ENCODE measurements at places on chromosomes 2 and 18.

- no peak for DNase-seq
Measured at GRCh38 chr2:167953776-167954175, 293.6 kb downstream of the STK39 start.

DNA sequence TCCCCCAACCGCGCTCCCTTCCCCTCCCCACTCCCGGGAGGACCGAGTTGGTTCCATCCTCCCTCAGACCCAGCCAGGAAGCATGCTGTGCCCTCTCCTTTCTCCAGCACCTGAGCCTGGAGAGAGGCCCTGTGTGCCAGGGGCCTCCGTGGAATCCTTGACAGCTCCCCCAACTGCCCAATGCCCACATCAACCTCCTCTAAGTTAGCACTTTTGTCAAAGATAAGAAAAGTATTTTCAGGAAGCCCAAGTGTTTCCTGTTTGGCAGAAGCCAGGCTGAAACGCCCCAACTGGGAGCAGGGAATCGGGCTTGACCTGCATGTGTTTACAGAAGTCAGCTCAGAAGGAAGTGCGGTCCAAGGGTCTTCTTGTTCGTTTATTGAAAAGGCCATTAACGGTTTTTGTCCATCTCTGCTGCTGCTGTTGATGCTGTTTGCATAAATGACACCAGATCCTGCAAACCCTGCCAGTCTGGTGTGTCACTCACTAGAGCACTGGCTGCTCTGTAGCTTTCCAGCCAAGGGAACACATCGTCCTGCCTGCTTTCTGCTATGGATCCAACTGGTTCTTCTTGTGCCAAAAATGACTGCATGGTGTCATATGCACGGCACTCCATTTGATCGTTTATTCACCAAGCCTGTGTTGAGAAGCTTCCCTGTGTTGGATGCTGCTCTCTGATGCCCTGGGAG, 35.4 kb upstream of the COL6A3 start:
- DNase-seq, result no peak

DNA sequence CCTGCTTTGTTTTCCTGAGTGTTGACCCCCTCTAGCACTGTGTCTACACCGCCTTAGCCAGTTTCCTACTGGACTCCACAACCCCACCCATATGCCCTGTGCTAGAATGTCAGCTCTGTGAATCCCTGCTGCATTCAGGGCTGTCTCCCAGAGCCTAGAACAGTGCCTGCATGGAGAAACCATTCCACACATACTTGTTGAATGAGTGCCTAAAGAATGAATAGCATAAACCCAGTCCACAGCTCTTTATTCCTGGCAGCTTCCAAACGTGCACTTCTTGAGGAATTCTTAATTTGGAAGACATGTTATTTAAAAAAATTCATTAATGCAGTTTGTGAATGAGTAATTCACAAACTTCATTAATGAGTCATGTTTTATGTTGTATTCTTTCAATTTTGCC, 6.5 kb upstream of the NAPG start:
- no peak for DNase-seq

GRCh38 chr2:46557788-46558187, 78.4 kb downstream of the TMEM247 start:
- no peak for DNase-seq

DNA sequence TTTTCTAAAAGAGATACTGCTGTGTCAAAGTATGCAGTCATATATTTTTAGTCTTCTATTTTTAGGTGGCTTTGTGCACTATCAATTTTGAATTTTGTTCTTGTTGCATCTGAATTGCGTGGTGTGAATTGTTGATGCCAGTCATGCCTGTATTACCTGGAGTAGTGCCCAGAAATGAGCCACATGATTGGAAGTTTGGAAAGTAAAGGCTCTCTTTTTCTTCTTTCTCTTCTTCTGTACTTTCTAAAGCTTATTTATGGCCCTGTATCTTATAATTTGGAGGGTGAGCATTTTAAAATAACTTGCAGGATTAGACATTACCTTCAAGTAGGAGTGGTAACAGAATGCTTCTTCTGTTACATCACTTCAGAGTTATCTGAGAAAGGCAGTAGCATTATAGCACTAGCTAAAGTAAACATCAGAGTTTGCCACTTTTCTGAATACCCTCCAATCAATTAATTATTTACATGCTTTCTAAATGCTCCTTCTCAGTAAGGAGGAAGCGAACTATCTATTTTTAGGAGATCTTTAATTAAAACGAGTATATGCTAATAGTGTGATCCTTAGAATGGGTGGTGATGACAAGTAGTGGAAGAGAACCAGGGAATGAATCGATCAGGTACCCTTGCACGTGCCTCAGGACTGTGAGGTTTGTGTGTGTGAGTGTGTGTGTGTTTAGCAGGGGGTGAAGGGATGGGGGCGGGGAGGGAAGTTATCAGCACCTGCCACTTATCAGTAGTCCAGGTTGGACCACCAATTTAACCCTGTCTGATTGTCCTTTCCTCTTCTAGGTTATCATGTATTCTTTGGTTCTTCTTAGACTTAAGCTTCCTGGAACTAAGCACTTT, 112.5 kb downstream of the MAP3K20 start:
- no peak for DNase-seq
